ENCODE measurements at places on chromosomes 12 and 14. TPM values are rescaled to one million over a fixed set of nuclear protein-coding genes. Genes with fewer than 3 reads are reported as not detected.
A peak's percentile ranks its signal among the peaks of the same experiment; 100 is the strongest.

DNA sequence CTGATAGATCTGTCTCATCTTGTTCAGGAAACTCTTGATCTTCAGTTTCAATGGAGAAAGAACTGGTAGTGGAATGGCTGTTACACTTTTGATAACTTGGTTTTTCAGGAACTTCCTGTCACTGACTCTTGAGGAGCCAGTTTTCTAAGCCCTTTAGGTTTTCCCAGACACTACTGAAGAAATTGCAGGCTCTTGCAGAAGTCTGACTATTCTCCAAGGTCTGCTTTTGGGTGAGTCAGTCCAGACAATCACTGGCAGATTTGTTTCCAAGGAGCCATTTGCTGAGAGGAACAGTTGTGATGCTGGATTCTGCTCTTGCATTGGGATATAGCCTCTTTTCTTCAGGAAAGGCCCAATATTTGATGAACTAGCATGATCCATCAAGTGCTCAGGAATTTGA lies 468.0 kb downstream of the FUT8 start:
- DNase-seq: no peak

- no peak for DNase-seq
Measured at GRCh38 chr12:91483471-91483985, 300.9 kb upstream of the DCN start.

TMEM119 gene
- 1.3 TPM for total RNA-seq

CFAP54 gene
- 0.22 TPM for total RNA-seq

MMP17 gene
- 0.73 TPM for total RNA-seq

TAS2R9 gene
- total RNA-seq: not detected

DNA sequence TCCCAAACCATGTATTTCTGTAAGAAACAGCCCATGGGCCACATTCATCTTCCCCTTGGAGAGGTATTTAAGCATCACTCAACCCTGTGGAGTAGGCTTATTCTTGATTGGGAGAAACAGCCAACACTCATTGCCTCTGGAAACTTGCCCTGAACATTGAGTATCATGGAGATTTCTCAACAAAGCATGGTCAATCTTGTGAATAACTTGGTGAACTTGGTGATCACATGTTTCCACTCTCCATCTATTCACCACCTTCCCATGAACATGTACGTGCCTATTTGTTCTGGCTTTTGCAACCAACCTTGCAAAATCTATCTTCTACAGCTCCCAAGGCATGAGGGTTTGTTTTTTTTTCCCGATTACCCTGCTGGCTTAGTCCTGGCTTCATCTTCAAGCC lies 163.2 kb downstream of the PAH start:
- DNase-seq: no peak

DNA sequence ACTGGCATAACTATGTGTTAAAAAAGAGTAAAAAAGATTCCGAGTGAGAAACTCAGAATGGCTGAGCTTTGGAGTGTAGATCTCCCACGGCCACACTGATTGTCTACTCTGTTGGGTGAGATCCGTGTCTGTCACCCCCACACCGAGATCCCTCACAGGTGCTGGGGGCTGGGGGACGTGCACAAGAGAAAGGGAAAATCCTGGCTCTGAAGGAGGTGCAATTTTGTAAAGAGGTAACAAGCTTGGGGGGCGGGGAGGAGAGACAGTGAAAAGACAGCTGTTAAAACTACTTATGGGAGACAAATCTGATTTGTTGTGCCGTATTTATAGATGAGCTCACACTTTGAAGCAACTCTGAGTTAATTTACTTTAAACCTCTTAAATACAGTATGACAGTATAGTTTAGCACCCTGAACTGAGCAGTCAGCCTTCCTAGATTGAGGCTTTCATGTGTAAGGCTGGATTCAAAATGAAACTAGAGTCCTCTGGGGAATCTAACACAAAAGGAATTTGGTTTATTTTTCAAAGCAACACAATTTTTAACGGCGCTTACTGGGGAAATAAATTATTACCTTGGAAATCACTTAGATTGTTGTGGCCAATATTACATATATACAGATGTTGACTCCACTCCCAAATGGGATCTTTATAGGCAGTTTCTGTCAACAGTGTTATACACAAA lies 167.4 kb upstream of the RGS6 start:
- no peak for DNase-seq

- no peak for DNase-seq
Measured at GRCh38 chr12:80837342-80837978, 100.3 kb downstream of the LIN7A start.

- no peak for DNase-seq
Measured at GRCh38 chr12:4311776-4312175, 9.2 kb upstream of the TIGAR start.

DNA sequence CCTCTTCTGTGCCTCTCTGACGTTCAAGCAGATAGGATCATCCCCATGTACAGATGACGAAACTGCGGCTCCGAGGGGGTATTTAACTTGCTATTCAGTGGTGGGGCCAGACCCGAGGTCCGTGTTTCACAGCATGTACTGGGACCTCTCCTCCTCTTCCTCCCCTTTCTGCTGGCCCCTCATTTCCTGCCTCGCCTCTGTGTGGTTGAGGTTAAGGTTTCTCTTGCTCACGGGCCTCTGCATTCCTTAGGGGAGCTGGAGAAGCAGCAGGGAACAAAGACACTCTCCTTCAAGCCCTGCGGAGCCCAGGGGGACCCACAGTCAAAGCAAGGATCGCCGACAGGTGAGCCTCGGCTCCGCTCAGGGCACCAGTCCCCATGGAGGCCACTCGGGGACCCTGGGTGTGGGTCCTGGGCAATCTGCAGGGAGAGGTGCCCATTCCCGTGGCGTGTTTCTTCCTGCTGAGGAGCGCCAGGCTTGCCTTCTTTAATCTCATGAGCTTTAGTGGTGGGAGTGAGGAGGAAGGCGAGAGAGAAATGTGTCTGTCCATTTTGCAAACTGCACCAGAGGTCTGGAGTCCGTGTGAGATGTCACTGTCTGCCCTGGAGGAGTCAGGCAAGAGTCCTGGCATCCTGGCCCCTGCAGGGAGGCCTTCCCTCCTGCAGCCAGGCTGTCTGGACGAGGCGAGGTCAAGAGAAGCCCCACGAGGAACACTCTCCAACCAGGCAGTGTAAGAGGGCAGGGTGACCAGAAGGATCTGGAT lies 45.0 kb downstream of the SLC6A12 start:
- no peak for DNase-seq

GRCh38 chr14:95196268-95196667 lies 38.9 kb upstream of the DICER1 start:
- DNase-seq: no peak

DNA sequence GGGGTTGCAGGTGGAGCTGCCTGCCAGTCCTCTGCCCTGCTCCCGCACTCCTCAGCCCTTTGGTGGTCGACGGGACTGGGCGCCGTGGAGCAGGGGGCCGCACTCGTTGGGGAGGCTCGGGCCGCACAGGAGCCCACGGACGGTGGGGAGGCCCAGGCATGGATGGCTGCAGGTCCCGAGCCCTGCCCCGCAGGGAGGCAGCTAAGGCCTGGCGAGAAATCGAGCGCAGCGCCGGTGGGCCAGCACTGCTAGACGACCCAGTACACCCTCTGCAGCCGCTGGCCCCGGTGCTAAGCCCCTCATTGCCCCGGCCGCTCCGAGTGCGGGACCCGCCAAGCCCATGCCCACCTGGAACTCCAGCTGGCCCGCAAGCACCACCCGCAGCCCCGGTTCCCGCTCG lies 221.8 kb downstream of the BTG1 start:
- DNase-seq: peak; percentile 66

- DNase-seq: no peak
Measured at GRCh38 chr12:95545731-95546490, 5.4 kb downstream of the USP44 start.

PARP2 gene
- 15.7 TPM for total RNA-seq

LRTM2 gene
- total RNA-seq: not detected

DNA sequence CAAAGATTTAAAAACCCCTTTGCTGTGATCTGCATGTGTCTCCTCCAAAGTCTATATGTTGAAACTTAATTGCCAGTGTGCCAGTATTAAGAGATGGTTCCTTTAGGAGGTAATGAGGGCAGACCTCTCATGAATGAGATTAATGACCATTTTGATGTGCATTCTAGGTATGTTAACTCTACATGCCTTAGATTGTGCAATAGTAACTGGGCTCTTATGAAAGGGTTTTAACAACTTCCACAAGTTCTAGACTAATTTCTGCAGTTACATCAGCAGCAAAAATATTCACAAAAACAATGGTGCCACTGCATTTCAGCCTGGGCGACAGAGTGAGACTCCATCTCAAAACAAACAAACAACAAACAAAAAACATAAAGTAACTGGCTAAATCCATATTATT lies 3.8 kb upstream of the TAS2R10 start:
- DNase-seq: no peak

GLS2 gene
- total RNA-seq: 0.76 TPM

DNA sequence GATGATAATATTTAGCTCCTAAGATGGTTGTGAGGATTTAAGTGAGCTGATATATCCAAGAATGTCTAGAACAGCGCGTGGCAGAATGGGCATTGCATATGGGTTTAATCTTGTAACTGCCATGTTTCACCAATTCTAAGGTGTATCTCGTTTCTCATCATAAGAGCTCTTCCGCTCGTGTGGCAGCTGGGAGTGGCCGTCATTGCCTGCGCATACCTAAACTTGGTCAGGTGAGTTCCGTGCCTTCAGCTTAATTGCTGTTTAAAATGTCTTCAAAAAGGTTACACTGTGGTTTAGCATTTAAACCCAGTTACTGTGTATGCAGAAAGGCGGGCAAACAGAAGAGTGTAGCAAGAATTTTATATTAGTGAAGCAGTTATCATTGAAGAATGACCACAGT lies 4.5 kb upstream of the AQP2 start:
- no peak for DNase-seq

- DNase-seq: no peak
Measured at GRCh38 chr14:22882529-22883172, 371 bp upstream of the REM2 start.

DNA sequence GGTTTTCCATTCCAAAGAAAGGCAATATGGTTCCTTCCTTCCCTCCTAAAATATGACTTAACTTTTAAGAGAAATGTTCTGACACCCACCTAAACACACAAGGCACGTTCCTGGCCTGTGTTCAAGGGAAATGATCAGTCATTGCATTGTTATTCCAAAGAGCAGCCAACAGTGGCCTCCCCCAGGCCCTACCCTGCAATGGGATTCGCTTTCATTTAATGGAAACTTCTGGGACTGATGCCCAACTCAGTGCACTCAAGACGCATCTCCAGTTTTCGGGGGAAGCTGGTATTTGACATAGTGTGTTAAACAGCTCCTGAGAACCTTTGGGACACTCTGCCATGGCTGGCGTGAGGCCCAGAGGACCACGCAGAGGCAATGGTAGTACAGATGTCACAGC lies 65.9 kb downstream of the DDX51 start:
- no peak for DNase-seq

DNA sequence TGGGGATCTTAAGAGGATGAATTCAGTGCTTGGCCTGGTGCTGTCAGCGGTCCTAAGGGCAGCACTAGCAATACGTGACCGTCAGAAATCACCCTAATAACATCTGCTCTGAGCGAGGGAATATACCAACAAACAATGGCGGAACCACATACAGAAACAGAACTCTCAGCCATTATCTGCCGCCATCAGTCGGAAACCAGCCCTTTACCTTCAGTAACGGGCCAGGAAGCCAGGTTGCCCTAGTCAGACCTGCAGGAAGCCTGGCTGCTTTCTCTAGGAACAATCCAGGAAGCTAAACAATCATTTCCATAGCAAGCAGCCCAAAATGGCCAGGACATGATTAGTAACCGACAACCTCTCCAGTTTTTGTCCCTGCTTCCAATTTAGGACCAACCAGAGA lies 5.6 kb downstream of the CDCA4 start:
- DNase-seq: no peak

DNA sequence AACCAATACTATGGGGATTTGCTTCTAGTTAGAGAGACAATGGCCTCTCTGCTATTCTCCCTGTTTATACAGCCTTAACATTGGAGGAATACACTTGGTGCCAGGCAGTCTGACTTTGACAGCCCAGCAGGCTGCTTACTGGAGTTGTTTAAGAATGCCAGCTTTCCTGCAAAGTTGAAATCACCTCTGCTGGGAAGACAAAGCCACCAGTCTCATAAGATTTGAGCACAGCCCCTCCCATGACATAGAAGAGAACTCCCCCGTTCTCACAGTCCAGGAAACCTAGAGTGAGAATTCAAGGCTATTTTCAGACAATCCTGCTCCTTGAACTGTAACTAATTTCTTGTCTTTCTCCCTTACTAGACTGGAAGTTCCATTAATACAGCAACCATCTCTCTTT lies 21.1 kb upstream of the CATSPERB start:
- DNase-seq: no peak
